Glomerular endothelial cell (primary cell): ENCODE measurements at places on chromosomes 5 and 9. TPM values are rescaled to one million over a fixed set of nuclear protein-coding genes. Genes with fewer than 3 reads are reported as not detected.

DNA sequence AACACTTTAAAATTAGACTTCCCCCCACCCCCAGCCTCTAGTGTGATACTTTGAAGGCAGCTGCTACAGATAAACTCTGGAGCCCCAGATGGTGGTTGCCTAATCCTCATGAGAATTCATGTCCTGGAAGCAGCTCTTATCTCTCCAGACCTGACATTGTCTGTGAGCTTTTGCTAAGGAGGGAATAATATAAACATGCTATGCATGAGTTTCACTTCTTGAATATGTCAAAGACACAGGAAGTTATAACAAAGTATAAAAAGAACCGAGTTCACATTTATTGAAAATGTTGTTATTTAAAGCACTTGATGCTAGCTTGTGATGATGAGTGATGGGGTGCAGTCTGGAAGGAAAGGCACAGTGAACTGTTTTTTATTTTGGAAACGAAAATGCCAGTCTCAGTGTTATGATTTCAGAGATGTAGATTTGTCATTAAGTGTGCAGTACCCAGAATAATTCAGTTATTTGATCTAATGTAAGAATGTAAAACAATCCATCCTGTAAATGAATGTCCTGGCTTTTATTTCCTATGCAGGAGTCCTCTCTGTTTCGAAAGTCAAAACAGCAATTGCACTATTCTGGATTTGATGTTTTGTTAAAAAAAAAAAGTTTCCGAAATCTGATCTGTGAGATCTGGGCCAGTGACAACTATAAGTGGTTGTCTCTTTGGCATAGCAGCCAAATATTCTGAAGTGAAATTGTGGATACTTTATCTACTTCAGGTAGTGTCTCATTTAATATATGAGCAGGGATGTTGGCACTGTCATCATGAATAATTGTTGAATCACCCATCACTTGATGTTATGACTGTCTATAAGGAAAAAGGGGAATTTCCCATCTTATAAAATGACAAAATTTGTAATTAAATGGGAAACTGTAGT is 77.0 kb downstream of the ZCCHC7 start:
- peak; percentile 10 for DNase-seq

DNA sequence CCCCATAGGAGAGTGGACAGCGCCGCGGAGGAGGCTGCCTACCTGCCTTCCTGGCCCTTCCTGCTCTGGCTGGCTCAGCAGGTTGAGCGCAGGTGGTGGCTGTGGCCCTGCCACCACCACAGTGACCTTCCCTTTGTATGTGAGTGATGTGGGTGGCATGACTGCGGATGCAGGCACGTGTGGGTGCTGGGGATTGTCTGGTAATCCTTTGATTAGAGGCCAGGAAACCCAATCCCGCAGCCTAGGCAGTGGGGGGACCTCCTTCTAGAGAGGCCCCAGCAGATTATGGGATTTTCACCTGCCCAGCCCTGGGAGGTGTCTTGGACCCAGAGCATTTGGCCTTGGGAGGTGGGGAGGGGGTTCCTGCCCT is 16.5 kb downstream of the RXRA start:
- DNase-seq: no peak

DNA sequence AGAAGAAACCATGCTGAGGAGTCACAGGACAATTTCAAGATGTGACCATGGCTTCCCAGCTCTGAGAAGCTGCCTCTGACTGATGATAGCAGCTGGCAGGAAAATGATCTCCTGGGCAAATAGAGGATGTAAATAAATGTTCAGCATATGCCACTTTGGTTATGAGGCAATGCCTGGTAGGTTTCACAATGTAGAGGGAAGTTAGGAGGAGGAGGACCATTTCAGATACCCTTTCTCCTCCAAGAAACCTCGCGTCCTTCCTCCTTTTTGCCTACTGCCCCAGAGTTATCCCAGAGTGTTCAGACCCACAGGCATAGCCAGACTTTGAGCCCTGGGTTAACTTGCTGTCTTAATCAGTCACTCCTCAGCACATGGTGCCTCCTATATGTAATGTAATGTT is 541.6 kb upstream of the DAP start:
- no peak for DNase-seq

DNA sequence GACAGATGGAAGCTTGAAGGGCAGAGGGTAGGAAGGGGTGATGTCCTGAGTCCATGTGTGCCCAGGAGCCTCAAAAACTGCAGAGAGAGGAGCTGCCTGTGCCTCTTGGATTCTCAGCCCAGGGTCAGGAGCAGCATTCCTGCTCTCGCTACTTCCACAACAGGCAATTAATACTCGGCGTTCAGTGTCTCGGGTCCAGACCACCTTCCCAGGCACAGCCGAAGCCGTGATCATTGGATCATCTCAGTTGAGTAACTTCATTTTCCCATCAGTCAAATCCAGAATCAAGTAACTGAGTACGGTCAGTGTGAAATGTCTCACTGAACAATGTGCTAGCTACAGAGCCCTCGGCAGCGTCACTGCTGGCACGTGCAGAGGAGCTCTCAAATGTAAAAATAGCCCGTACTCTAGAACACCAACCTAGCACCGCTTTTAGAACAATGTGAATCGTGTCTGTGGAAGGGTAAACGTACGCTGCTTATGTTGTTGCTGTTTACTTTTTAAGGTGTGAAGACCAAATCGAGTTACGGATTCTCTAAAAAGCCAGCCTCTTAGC is 63.5 kb upstream of the IRX4 start:
- no peak for DNase-seq

Gene NPR2
- total RNA-seq: 15.9 and 16.6 TPM in 2 replicates

Gene OGN
- total RNA-seq: not detected in 2 replicates

Gene CDC25C
- 0.97 and 2.9 TPM in 2 replicates for total RNA-seq
